ENCODE measurements at places on chromosomes 1 and 21. TPM values are rescaled to one million over a fixed set of nuclear protein-coding genes. Genes with fewer than 3 reads are reported as not detected.
A peak's percentile ranks its signal among the peaks of the same experiment; 100 is the strongest.

DNA sequence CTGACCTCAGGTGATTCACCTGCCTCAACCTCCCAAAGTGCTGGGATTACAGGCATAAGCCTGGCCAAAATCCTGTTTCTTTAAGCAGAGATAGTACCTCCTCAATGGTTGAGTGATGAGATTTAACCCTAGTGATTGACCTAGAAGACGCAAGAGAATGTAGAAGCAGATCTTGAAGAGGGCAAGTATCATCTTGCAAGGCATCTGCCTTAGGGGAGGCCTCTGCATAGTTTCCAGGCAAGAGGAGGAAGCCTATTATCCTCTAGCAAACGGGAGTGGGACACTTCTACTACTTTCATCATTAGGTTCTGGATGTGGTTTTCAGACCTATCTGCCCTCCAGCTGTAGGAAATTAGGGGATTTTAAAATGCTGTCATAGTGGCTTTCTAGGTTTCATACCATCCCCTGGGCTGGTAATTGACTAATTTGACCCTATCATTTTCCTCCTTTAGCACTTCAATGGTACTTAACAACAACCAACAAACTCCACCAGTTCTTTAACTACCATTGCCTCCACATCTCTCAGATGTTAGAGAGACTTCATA, 10.0 kb upstream of the TRIM62 start:
- peak; percentile 59 for DNase-seq

DNA sequence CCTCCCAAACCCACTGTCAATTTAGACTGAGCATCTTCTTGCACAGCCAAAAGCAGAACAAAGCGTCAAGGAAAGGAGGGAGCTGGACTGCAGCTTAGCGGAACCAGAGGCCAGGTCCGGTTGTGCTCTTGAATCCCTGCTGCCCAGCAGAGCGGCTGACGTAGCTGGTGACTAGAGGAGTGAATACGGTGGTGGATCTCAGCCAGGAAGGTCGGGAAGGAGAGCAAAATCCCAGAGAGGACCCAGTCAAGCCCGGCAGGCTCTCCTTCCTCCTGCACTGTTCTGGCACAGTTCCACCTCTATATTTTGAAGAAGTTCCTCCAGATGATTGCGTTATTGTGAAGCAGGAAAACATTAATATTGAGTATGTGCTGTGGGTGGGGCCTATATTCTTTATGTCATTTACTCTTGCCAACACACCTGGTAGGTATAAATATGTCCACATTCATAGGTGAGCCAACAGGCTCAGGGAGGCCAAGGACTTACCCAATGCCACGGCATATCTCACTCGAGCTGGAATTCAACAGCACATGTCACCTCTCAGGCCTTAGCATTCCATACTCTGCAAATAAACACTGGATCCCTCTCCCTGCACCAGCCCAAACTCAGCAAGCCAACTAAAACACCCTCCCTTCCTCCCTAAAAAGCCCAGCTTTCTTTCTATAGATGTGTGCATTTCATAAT, 23.6 kb upstream of the ABCB10 start:
- DNase-seq = peak; percentile 42

DNA sequence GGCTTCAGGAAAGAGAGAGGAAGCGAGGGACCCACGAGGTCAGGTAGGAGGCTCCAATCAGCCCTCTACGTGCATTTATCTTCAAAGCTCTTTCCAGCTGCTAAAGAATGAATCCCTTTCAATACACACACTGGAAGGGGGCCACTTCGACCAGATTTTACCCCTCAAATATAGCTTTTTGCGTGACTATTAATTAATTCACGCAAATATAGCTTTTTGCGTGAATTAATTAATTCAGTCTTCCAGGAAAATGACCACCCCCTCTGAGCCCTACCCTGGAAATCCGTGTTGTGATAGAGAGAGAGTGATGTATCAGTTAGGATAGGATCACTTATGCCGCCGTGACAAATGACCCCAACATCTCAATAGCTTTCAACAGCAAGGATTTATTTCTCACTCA, 265.2 kb upstream of the TMEM51 start:
- no peak for DNase-seq

DNA sequence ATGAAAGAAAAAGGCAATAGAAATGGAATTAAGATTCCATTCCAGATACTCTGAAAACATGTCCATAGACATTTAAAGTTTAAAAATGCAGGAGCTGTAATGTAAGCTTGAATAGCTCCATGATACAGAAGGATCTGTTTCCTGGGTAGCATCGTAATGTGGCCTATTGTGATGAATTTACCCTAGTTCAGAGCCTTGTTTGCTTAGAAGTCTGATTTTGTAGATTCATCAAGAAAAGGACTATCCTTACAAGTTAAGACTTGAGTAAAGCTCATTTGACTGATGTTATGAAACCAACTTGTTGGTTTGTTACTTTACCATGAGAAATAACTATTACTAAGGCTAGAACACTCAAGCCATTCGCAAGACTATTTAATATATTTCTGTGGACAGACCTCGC, 55.5 kb downstream of the KIF1B start:
- peak; percentile 63 for DNase-seq

- DNase-seq = no peak
Observed at GRCh38 chr1:26163684-26164035, 4.8 kb downstream of the FAM110D start.

DNA sequence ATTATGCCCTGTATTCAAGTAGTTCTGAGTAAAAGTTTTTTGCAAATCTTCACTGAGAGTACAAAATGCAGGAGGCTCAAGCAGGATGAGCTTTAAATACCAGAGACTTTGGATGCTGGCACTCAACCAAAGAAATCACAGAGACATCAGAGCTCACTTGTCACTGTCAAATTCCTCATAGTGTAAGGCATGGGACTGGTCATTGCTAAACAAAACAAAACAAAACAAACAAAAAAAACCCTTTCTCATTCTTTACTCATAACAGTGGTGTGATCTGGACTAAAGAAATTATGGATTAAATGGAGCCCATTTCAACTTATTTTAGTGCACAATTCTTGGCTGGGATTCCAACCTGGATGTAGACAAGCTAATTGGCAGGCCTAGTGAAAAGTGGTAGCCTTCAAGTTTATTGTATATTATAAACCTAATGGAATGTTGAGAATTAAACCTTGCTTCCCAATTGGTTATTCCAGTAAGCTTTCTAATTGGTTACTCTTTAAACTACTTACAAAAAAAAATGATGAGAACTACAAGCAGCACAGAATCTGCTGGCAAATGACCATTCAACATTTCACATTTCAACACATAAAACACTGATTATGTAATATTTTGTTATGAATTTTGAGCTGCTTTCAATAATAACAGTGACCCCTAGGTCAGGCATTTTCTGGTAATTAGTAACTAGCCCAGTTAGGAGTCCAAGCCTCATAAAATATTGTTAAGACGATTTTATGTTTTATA, 30.6 kb upstream of the NEK7 start:
- peak; percentile 40 for DNase-seq

The LCE1D gene
- total RNA-seq = not detected

The LYPD8 gene
- total RNA-seq = not detected

The EPHA2 gene
- 117 TPM for total RNA-seq
